Stimulated activated CD8-positive, alpha-beta memory T cell treated with anti-CD3 and anti-CD28 coated beads, Interleukin-4, amount 100 ng/mL, for 4 hours (primary cell): ENCODE measurements at places on chromosomes 13 and 19.

GRCh38 chr13:77378662-77379061 lies 51.8 kb upstream of the MYCBP2 start:
- no peak for DNase-seq

DNA sequence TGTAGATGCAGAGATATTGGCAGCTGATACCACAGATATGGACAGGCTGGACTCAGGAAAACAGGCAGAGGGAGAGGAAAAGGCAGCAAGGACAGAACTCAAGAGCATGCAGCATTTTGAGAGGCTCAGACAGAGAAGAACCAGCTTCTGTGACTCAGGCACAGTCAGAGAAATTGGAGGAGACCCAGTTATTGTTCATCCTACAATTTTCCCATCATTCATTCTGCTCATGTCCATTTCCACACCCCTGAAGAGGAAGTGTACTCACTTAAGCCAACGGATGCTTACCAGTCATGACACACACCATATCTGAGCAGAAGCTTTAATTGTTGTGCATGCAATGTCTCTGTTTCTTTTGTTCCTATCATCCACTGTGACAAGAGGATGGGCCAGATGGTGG lies 359.8 kb upstream of the HTR2A start:
- no peak for DNase-seq

GRCh38 chr13:80931118-80931517 lies 590.2 kb upstream of the SPRY2 start:
- DNase-seq, result no peak

DNA sequence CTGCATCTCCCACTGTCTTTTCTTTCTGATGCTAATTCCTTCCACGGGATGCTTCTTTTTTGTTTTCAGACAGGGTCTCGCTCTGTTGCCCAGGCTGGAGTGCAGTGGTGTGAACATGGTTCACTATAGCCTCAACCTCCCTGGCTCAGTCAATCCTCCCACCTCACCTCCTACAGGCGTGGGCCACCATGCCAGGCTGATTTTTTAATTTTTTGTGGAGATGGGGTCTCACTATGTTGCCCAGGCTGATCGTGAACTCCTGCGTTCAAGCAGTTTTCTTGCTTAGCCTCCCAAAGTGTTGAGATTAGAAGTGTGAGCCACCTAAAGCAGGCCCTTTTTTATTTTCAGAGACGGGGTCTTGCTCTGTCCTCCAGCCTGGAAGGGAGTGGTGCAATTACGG lies 4.8 kb downstream of the GYS1 start:
- no peak for DNase-seq

DNA sequence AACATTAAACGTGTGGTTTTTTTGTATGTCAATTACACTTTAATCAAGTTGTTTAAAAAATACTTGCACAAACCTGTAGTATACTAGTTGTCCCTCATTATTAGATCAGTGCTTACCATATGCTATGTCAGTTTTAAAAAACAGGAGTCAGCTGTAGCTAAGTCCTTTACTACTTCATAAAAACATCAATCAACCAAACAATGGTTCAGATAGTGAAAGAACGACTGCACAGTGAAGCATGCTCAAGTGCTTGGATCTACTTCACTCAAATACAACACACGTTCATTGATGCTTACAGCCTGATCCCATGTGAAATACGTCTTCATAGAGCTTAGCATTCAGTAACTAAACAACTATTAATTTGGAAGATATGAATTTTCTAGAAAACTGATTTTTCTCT lies 225.0 kb downstream of the FGF14 start:
- no peak for DNase-seq

GRCh38 chr19:17331045-17331558 lies 3.6 kb downstream of the ANO8 start:
- no peak for DNase-seq

GRCh38 chr13:98972627-98973026 lies 5.2 kb downstream of the DOCK9 start:
- DNase-seq, result no peak

DNA sequence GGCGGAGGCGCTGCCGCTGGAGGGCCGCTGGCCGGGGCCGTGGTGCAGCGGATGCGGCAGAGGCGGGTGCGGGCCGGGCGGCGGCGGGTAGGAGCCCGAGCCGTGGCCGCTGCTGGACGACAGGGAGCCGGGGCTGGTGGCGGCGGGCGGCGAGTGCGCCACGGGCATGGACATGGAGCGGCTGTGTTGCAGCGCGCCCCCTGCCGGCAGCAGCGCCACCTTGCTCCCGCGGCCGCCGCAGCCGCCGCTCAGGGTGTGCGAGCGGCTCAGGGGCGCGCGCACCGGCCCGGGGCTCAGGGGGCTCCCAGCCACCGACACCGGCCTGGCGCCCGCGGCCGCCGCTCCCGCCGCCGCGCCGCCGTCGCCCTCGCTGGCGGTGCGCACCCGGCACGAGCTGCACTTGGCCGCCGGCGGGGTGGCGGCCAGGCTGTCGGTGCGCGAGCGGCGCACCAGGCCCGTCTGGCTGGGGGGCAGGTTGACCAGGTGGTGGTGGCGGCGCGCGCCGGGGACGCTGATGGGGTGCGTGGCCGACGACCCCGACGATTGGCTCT lies 1.7 kb downstream of the IRS2 start:
- DNase-seq, result no peak

GRCh38 chr13:98575904-98576199 lies 1.1 kb downstream of the STK24 start:
- DNase-seq, result no peak

DNA sequence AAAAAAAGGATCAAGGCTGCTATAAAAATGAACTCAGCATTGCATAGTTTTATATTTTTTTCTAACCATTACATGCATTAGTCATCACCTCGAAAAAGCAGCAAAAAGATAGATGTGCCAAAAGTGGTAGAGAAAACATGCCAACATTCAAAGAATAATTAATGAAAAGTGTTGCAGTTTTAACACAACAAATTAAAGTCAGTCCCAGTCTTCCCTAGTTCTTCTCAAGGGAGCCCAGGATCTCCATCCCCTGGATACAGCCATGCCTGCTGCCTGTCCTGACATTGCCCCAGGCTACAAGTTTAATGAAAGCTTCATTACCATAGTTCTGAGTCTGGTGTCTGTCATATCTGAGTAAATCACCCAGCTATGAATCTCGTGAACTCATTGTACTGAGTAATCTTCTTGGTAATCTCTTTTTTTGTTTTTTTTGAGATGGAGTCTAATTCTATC lies 116.6 kb upstream of the KLF12 start:
- DNase-seq, result no peak

- DNase-seq, result no peak
Observed at GRCh38 chr13:45564133-45564776, 51.3 kb downstream of the ERICH6B start.

DNA sequence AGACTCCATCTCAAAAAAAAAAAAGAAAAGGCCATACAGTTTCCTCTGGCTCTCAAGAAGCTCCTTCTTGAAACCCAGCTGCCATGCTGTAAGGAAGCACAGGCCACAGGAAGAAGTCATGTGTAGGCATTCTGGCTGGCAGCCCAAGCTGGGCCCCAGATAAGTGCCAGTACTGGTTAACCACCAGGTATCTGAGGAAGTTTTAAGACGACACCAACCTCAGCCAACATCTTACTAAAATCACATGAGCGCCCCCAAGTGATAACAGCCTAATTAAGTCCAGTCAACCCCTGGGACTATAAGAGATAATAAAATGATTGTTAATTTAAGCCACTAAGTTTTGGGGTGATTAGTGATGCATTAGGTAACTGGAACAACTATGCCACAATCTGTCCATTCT lies 27.4 kb upstream of the AKT2 start:
- DNase-seq, result no peak

- no peak for DNase-seq
Observed at GRCh38 chr19:41784743-41785142, 11.6 kb upstream of the CEACAM3 start.

DNA sequence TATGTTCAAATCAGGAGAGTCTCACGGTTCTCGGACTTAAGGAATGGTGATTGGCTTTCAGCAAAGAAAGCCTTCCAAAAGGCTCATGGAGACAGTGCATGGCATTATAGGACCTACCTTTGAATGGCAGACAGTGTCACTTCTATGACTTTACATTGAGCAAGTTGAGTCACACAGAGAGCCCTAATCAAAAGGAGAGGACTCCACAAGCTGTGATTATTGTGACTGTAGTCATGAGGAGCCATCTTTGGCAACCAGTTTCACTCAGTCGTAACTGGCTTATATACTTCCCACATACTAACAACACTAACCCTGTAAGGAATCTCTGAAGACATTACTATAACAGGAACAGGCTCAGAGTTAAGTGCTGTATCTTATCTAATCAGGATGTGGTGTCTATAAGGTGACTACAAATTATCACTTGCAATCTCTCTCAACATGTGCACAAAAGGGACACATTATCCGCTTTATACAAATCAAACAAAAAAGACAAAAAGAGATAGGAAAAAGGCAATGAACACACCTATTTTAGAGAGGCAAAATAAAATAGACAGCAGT lies 6.1 kb downstream of the LGALS14 start:
- no peak for DNase-seq

GRCh38 chr13:100443278-100443997 lies 145.2 kb downstream of the GGACT start:
- DNase-seq, result no peak

- no peak for DNase-seq
Observed at GRCh38 chr19:17052439-17052838, 22.8 kb downstream of the HAUS8 start.

DNA sequence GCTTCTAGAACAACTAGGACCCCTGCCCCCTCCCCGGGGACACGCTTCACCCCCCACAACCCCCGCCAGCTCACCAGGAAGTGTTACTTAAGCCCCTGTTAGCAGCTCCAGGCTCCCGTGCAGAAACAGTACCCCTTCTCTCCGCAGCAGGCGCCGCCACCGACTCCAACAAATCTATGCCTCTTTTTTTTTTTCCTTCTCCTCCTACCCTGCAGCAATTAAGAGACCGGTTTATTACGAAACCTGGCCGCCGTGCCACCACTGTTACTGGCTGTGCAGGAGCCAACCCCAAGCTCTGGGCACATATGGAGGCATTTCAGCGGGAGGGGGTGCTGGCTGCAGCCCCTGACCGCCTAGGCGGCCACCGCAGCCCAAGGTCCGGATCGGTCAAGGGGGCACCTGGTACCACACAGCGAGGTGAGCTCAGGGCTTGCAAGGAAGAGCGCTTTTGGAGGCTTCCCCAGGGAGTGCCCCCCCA lies 2.4 kb downstream of the GADD45B start:
- DNase-seq, result no peak

DNA sequence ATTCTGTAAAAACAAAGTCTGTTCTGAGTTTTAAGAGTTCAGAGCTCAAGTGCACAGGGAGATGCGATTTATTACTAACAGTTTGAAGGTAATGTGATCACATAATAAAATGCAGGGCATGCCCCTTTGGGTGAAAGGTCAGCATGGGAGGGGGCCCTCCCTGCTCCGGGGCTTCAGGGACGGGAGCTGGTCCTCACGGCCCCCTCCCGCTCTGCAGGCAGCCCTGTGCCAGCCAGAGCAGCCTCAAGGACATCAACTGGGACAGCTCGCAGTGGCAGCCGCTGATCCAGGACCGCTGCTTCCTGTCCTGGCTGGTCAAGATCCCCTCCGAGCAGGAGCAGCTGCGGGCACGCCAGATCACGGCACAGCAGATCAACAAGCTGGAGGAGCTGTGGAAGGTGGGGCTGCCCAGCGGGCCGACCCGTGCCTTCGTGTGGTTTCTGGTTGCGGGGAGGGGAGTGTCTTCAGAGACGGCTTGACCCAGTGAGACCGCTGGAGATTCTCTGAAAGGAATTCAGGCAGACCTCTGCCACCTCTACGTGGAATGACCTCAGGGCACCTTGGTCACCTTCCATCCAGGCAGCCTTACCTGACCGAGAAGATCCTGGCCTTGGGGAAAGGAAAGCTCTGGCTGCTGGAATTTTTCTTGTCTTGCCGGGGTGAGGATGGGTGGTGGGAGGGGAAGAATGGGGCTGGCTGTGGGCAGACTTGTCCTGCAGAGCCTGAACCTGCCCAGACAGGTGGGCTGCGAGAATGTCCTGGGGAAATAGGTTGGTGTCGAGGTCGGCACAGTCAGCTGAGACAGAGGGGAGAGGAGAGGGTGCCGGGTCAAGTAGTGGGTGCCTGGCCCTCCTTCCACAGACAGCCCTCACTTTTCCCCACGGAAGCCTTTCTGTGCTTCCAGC lies 19.0 kb downstream of the UPF1 start:
- DNase-seq, result no peak

GRCh38 chr13:91099877-91100276 lies 247.6 kb upstream of the MIR17HG start:
- no peak for DNase-seq

DNA sequence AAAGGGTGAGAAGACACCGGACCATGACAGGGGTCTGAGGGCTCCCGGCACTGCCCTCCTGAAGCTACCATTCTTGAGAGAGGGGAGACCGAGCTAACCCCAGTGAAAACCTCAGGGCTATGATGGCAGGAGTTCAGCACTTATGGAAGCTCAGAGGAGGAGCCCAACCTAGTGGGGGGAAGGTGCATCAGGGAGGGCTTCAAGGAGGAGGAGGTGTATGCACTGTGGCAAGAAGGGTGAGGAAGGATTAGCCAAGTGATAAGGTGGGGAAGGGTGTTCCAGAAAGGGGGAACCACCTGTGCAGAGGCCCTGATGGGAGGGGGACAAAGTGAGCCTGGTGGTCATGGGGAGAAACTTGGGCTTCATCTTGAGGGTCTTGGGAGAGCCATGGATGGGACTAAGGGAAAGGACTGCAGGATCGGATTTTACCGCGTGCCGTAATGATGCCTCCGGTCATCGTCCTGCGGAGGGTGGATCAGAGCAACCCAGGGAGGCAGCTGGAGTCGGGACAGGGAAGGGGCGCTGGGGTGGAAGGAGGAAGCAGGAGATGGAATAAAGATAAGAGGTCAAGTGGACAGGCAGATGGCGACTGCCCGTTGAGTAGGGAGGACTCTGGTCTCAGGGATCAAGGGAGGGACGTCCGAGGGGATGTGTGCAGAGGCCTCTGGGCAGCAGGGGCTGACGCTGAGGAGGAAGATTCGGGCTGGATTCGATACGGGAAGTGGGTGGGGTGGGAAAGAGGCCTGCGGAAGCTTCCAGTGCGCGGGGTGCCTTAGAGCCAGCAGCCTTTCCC lies 13.3 kb upstream of the PSMD8 start:
- DNase-seq, result no peak

DNA sequence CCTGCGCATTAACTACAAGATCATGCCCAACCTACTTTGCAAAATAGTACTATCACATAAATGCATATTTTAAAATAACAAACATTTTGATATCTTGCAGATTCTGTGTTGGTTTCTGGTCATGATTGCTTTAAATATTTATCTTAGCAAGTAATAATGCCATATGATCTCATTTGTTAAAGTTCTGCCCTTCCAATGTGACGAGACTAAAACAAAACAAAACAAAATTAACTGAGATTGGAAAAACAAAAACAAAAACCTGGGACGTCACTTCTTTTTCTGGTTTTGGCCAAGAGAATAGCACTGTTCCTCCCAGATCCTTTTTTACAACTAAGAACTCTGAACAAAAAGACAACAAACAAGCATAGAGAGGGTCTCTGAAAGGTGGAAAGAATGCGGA lies 436.3 kb downstream of the DACH1 start:
- no peak for DNase-seq
